ENCODE measurements at places on chromosomes 2 and 18.

DNA sequence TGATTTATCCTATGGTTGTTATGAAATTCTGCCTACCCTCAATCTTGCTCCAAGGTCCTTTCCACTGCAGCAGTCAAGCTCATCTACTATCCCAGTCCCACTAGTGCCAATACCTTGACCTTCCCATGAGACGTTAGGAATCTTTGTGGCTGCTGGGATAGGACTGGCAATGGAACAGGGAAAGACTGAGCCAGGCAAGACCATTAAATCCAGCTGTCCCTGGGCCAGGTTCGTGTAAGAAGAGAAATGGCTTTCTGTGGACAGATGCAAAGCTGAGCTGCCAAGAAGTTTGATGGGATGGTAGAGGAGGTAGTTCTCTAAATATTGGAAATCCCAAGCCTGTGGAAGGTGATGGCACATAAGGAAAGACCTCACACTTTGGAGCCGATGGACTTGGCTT lies 50.1 kb upstream of the TMEM17 start:
- no peak for DNase-seq

GRCh38 chr18:5571666-5572065 lies 27.9 kb upstream of the EPB41L3 start:
- DNase-seq, result no peak

- DNase-seq, result no peak
These were observed 31.4 kb downstream of the SEMA4F start for GRCh38 chr2:74685408-74685807.

GRCh38 chr2:68837164-68837860 lies 33.9 kb downstream of the BMP10 start:
- DNase-seq, result peak; percentile 17

GRCh38 chr2:186503827-186504606 lies 18.0 kb downstream of the ZC3H15 start:
- DNase-seq, result no peak

DNA sequence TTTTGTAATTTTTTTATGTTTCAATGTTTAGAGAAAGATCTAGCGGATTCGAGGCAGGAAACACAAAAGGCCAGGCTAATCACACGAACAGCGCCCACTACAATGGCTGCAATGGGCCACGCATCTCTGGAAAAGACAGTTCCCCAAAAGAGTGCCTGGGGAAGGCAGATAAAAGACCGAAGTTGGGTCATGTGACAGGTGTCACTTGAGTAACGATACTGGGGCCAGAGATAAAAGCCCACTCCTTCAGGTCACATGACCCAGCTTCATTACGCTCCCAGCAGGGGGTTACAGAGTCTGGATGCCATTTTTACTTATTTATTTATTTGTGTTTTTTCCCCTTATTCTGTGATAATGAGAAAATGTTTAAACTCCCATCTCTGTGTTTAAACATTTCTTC lies 95.4 kb downstream of the CDK15 start:
- no peak for DNase-seq

DNA sequence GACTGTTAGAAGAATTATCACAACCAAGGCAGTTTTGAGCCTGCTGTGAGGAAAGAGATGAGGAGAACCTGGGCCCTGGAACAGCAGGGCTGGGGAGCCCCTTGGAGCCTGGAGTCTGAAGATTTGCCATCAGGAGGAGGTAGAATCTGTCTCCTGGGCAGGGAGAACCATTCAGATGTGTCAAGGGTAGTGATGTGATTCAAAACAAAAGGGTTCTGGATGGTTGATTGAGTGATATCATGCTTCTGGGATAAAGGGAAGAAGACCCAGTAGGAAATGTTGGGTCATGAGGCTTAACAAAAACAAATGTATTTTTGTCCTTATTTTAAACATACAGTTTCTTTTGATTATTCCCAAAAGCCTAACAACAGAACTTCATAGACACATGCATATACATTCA lies 28.6 kb downstream of the RNF144A start:
- DNase-seq, result no peak
